ENCODE measurements at places on chromosomes 7 and 10.

DNA sequence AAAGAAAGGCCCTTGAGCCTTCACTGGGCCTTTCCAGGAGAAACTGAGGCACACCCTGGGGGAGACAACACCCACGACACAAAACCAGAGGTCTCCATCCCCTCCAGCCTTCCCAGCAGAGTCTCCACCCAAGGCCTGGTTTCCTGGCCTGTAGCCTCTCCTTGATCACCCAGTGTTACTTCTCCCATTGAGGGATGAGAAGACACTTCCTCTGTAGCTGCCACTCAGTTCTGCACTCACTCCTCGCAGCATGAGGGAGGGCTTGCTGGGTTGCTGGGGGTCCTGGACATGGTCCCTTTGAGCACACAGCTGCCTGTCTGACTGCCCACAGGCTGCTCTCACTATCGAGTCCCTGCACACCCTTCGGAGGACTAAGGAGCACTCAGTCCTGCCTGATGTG is 438.1 kb upstream of the FOXK1 start:
- no peak for DNase-seq

DNA sequence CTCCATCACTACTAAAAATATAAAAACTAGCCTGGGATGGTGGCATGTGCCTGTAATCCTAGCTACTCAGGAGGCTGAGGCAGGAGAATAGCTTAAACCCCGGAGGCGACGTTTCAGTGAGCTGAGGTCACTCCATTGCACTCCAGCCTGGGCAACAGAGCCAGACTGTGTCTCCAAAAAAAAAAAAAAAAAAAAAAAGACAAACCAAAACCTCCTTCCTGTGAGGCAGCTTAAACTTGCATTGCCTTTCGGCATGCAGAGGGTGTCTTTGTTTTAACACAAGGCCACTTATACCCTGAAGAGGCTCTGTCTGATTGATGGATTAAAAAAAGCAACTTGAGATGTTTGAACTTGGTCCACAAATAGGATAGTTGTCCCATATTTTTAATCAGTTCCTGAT is 128.4 kb upstream of the RSU1 start:
- no peak for DNase-seq

DNA sequence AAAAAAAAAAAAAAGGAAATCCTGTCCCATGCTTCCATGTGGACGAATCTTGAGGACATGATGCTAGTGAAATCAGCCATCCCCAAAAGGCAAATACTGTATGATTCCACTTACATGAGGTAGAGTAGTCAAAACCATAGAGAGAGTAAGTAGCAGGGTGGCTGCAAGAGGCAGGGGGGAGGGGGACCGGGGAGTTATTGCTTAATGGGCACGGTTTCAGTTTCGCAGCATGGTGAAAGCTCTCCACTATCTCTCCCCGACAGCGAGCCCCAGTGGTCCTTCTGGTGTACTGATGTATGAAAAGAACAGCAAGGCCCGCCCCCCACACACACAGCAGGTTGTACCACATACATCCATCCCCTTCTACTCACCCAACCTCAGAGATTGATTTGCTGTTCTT is 32.8 kb downstream of the NOD1 start:
- DNase-seq, result peak; percentile 78

- no peak for DNase-seq
Measured at GRCh38 chr7:78716876-78717275, 736.6 kb downstream of the MAGI2 start.

- no peak for DNase-seq
Measured at GRCh38 chr10:97058521-97058920, 127.2 kb downstream of the SLIT1 start.

DNA sequence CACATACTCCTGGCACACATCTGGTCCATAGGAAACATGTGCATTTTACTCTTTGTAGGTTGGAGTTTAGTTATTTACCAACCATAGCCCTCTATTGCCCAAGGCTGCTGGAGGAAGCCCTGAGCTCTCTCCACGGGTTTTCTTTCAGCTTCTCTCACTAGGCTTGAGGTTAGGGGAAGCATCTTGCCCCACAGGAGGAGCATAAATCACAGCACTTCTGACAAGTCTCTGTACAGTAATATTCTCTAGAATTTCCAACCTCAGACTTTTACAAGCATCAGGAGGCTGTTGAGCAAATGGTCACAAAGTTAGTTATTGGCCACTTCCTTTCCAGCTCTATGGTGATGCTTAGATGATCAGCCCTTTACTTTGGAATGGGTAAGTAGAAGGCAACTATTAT is 122.9 kb upstream of the GLI3 start:
- DNase-seq, result no peak

DNA sequence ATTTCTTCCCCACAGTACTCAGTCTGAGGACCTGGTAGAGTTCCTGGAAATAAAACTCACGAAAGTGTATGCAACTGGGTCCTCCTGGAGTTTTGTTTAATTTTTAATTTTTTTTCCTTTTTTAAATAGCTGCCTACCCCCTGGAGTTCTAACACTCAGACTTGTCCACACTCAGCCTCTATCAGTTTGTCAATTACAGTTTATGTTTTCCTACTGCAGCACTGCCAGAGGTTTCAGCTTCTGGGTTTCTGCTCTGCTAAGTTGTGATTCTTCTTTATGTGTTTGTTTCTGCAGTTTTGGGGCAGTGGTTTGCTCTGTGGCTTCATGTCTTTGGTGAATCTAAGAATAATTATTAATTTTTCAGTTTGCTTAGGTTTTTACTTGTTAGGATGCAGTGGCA is 59.2 kb downstream of the TBC1D12 start:
- DNase-seq, result no peak

GRCh38 chr10:131563411-131563810 is 251.9 kb upstream of the TCERG1L start:
- DNase-seq, result no peak

Data from CD4-positive, alpha-beta T cell treated with Interleukin-21 for 1 hour (primary cell).